Effector CD8-positive, alpha-beta T cell (primary cell): ENCODE measurements at places on chromosomes 3 and 15.

DNA sequence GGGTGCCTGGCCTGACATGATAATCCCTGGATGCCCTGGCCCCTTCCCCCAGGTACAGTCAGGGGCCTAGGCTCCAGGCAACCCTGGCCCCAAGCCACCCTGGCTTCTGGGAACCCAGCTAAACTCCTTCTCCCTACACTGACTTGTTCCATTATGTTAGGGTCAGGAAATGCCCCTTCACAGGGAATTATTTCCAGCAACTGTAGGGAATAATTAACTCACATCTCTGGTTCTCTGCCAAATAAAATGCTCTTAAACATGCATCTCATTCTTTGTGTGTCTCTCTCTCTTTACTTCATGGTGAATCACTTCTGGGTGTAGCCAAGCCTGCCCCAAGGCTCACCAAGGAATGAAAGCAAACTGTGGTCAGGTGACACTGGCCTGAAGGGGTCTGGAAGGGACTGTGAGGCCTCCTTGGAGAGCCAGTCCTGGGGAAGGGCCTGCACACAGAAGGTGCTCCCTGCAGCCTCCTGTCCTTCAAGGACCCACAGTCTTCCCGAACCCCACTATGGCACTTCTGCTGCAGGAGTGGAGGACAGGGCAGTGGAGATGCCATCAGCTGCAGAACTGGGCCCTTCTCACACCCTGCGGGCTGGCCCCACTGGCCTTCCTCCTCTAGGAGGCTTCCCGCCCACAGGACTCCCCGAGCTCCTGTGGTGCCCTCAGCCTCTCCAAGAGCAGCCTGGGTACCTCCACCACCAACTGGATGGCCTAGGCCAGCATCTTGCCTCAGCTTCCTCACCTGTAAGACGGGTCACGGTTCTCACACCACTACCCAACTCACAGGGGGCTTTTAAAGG lies 17.6 kb downstream of the TKT start:
- no peak for DNase-seq

DNA sequence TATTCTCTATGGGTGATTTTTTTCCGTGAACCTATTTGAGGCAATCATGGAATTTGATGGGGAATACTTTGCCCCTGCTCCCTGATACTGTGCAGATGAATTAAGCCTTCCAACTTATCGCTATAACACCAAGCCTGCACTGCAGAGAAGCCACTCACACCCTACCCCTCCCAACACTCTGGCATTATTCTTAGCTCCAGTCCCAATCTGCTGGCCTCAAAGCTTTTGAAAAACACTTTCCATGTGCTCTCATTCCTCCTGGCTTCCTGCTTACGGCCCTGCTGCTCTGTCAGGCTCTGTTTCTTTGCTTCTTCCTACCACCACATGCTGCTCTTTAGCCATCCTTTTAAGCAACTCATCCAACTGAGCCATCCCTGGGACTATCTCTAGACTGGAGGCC lies 327.8 kb upstream of the SLCO3A1 start:
- DNase-seq: no peak

DNA sequence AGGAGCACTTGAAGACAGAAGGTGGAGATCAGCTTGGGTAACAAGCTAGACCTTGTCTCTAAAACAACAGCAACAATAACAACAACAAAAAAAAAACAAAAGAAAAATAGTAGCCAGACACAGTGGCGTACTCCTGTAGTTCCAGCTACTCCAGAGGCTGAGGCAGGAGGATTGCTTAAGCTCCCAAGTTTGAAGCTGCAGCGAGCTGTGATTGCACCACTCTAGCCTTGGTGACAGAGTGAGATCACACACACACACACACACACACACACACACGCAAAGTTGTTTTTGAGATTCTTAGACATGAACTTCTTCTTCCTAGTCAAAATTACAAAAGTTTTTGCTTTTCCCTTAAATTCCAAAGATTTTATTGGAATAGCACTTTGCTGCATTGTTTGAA lies 93.0 kb upstream of the IGSF10 start:
- no peak for DNase-seq

DNA sequence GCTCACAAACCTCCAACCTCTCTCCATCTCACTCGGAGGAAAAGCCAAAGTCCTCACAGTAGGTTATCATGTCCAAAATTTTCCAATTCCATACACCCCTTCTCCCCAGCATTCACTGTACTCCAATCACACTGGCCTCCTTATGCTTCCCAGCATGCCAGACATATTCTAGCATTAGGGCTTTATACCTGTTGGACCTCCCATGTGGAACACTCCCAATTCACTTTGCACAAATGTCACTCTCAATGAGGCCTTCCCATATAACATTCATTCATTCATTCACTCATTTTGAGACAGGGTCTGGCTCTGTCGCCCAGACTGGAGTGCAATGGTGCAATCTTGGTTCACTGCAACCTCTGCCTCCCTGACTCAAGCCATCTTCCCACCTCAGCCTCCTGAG lies 19.9 kb downstream of the SCAPER start:
- DNase-seq: no peak

DNA sequence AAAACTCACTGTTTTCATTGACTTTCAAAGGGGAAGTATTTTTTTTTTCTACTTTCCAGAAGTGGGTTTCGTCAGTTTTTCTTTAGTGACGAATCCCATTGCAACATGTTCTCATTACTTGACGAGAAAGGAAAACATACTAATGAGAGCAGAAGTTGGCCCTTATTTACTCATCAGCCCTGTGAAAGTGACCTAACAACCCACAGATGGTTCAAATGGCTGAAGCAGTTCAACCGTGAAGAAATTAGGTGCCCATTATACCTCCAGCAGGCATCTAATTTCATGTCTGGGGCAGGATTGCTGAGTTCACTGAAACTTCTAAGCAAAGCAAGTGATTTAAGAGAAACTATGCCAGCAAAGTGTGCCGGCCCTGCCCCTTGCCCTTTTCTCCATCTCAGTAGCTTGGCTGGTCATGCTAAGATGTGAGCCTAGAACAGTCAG lies 9.0 kb downstream of the AQP9 start:
- DNase-seq: no peak

- DNase-seq: no peak
These were observed 162.5 kb downstream of the C3orf38 start for GRCh38 chr3:88312256-88312655.

DNA sequence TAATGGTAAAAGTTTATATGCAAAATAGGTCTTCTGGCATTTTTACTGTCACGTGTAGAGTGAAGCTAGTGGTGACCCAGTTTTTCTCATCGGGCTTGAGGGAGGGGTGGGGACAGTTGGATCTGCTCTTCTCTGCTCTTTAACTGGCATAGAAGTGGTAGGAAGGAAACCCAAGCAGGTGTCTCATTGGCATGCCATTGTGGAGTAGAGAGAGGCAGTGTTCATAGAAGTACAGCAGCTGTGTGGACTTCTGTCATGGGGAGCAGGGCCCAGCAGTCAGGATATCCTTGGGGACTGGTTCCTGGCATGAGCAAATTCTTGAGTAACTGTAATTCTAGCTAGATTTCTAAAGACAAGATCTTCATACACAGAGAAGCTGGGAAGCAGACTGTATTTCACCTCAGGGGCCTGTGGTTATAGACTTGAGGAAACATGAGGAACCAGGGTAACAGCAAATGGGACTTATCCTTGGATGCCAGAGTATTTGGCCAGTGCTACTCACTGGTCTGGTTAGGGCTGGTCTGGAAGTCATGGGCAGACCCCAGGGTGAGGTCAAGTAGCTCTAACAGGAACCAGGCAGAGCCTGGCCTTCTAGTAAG lies 42.9 kb downstream of the CDIN1 start:
- no peak for DNase-seq

DNA sequence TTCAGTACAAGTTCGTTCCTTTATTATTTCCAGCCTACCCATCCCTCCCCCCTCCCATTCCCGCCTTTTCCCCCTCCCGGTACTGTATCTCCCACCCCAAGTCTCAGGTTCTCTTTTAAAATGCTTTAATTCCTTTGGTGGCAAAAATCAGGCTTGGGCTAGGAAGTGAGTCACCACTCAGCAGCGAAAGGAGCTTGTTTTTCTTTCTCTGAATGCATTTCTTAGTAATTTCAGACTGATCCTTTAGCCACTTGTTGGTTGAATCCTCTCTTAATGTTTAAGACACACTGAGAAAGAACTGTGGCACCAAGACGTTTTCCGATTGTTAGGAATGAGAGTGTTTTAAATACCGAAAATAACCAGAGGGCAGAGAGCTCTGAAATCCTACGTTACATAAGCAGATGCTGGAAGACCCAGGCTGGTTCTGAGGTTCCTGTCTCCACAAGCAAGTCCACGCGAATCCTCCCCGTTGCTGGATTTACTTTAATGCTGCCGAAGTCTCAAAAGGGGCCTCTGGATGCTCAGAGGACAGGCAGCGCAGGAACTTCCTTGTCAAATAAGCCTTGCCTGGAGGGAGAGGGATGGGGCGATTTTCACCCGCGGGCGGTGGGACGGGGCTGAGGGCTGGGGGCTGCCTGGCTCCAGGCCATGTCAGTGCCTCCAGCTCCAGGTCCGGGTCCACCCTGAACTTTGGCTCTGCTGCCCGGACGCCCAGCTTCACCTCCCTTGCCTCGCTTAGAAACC lies 854 bp upstream of the COL8A1 start:
- DNase-seq: no peak

DNA sequence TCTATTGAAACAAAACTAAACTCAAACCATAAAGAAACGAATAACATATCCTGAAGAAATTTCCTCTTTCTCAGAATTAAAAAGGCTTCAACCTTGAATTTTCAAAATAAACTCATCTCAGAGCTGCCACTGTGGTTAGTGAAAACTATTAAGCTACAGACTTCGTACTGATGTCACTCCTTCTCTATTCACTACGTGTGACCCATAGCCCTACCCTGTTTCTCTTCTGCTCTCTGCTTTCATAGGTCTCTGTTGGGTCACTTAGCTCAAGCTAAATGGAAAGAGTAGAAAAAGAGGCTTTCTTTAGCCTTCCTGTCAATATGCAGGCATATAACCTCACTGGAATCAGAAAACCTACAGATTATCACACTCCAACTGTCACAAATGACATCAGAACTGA lies 126.6 kb upstream of the MME start:
- DNase-seq: no peak

DNA sequence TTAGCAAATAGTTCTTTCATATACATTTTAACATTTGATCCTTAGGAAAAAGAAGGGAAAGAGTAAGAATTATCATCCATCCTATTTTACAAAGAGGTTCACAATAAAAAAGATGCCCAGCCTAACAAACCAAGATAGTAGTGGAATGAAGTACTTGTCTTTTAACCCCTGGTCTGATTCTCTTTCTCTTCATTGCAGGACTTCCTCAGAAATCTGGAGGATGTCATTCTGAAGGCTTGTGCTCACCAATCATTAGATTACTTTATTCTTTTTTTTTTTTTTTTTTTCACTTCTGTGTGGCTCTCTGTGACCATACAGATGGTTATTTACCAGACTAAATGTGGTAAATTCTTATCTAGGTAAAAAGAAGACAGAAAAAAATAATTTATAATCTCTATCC lies 7.0 kb downstream of the HDGFL3 start:
- DNase-seq: no peak

DNA sequence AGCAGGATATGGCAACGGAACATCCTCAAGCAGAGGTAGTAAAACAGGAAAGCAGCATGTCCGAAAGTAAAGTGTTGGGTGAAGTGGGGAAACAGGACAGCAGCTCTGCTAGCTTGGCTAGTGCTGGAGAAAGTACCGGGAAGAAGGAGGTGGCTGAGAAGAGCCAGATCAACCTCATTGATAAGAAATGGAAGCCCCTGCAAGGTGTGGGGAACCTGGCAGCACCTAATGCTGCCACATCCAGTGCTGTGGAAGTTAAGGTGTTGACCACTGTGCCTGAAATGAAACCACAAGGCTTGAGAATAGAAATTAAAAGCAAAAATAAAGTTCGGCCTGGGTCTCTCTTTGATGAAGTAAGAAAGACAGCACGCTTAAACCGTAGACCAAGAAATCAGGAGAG lies 14.3 kb upstream of the ZBTB47 start:
- no peak for DNase-seq

DNA sequence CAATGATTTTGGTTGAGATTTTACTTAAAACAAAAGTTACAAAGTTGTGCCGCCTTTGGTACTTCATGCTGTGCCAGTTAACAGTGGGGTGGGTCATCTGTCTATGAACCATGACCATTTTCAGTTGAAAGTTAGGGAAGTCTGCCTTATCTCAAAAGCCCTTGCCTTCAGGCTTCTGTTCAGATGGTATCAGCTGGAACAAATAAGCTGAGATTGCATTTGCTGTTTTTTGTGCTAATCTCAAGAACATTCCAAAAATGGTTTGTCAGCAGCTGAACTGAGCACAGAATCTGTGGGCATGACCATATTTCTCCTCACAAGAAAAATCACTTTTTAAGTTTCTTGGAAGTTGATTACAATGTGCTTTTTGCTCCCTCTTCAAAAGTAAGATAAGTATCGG lies 142.3 kb downstream of the IL5RA start:
- DNase-seq: no peak

DNA sequence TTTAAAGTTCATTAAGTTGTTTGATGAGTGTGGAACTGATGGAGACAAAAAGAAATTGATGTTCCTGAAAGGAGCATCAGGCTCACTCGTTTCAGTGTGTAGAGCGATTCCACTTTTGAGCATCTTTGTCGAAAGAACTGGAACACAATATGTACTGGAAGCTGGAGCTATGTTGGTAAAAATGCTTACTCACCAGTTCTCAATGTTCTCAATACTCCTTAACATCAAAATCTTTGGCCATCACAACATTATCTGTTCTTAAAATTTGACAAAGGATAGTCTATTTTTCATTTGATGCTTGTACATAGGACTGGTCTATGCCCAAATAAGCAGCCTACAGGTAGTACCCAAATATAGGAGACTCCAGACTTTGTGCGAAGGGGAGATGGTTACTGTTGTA lies 18.7 kb downstream of the RYR3 start:
- DNase-seq: no peak

DNA sequence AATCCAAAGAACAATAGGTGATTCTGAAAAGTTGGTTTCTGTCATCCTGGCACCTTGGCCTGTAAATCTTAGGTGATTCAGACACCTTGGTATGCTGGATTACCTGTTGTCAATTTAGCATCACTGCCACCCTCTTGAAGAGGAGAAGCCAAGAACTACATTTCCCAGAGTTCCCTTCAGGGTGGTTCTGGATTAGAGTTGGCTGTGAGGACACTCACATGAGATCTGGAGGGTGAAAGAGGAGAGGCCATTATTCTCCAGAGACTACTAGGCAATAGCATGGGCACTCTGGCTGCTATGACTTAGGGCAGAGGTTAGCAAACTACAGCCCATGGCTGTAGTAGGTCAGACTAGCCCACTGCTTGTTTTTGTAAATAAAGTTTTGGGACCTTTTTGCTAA lies 41.7 kb upstream of the CORO2B start:
- no peak for DNase-seq

GRCh38 chr3:101249522-101249921 lies 70.9 kb downstream of the IMPG2 start:
- no peak for DNase-seq

GRCh38 chr3:163838769-163839168 lies 1239.5 kb downstream of the SI start:
- no peak for DNase-seq

GRCh38 chr15:75360391-75360790 lies 8.0 kb downstream of the MAN2C1 start:
- DNase-seq: no peak

- no peak for DNase-seq
These were observed 147.7 kb upstream of the BHLHE40 start for GRCh38 chr3:4831580-4831950.
